Endothelial cell (in vitro differentiated cells): ENCODE measurements at places on chromosomes 1 and 21. TPM values are rescaled to one million over a fixed set of nuclear protein-coding genes. Genes with fewer than 3 reads are reported as not detected.

DNA sequence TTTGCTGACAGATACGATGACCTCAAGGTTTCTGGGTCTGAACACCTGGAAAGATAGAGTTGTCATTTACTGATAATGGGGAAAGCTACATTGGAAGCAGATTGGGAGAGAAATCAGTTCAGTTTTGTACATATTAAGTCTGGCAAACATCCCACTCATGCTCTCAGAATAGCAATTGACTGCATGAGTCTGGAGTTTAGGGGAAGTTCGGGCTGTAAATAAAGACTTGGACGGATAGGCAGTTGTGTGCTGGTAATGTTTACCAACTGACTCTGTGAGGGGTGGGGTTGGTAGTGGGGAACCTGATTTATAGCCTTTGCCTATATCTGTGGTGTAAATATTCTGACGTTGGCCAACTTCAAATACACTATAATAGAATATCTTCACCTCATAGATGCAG, 4.0 kb downstream of the H6PD start:
- no peak for DNase-seq

- DNase-seq: no peak
Observed at GRCh38 chr1:45260244-45260643, 53.8 kb upstream of the ZSWIM5 start.

GRCh38 chr1:15336866-15337265, 72.8 kb upstream of the EFHD2 start:
- no peak for DNase-seq

GRCh38 chr1:28439320-28439719, 66.5 kb upstream of the RCC1 start:
- no peak for DNase-seq

DNA sequence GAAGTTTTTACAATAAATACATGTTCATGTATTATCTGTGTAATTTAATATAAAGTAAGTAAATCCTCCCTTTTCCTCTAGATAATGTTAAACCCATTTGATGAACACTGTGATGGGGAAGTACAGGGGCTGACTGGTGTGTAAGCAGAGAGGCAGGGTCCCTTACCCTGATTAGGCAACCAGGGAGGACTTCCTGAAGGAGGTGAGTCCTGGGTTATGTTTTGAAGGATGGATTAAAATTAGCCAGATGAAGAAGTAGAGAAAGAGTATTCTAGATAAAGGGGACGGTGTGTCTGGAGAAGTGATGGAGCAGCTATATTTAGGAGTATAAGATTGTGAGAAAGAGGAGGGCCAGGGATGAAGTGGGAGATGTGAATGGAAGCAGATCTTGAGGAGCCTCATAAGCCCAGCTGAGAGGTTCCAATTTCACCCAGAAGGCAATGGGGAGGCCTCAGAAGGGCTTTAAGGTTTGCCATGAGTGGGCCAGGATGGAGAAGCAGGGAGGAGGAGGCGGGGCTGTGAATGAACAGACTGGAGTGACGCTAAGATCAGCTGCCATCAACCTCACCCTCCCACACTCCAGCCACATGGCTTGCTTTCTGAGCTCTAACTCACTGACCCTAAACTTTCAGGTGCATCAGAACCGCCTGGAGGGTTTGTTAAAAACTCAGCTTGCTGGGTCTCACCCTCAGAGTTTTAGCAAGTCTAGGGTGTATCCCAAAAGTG, 30.9 kb upstream of the ID3 start:
- no peak for DNase-seq

DNA sequence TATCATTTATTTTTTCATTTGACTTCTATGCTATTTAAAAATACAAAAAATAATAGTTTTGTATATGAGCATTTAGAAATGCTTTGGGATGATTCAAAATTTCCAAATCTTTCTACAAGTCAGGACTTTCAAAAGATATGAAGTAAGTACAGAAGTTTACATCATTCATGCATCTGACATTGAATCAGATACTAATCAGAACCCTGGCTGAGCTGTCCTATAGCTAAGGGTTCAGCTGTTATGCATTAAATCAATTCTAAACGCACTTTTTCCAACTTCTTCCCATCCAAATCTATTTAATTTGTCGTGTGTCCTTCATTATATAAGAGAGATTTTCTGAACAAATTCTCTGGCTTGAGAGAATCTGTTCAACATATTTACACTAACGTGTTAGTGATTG, 779.4 kb downstream of the LTN1 start:
- DNase-seq: no peak

DNA sequence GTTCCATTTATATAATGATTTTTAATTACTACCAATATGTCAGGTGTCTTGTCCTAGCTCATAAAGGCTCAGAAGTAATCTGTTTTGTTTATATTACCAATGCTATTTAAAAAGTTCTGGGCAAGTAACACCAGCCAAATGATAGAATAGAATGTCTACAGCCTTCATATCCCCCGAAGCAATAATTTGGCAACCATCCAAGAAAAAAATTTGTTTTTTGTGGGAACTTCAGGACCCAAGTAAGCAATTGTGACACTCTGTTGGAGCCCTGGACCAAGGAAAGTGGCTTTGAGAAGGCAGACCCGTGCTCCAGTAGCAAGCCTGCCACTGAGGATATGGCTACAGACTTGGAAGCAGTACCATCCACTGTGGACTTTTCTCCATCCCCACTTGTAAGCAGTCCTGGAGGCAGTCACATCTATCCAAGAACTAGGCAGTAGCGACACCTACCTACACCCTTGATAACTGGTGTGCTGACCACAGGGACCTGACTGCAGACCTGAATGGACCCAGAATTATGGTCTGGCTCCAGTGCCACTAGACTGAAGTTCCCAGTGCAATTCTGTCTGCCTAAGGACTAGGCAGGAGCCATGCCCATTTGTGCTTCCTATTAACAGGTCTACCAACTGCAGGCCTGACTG, 870.7 kb upstream of the ADGRL2 start:
- no peak for DNase-seq

Gene UBXN11
- total RNA-seq: 16.0 TPM

Gene CFHR4
- total RNA-seq: 0.87 TPM

Gene TFF3
- total RNA-seq: not detected

- DNase-seq: peak; percentile 88
Observed at GRCh38 chr1:109397581-109398342, at the start of gene SORT1. SORT1 (minus strand) TSS chr1:109397918; CDS start chr1:109397892, 26 bp downstream.

- DNase-seq: no peak
Observed at GRCh38 chr1:59511476-59512465, 214.9 kb downstream of the FGGY start.

DNA sequence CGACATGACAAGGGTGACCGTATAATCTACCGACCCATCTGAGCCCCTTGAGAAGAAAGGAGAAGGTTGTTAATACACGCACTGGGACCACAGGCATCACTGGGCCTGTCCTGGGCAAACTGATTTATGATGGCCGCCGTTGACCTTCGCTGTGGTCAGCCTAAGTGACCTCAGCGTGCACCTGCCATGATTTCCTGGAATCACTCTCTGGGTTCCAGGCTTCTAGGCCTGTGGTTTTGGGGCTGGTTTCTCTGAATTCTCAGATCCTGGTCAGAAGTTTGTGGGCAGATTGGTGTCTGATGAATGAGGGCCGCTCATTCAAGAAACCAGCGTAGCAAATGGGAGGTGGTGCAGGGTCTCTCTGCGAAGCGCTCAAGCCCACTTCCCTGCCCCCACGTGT, 64.0 kb downstream of the SIK1 start:
- no peak for DNase-seq

DNA sequence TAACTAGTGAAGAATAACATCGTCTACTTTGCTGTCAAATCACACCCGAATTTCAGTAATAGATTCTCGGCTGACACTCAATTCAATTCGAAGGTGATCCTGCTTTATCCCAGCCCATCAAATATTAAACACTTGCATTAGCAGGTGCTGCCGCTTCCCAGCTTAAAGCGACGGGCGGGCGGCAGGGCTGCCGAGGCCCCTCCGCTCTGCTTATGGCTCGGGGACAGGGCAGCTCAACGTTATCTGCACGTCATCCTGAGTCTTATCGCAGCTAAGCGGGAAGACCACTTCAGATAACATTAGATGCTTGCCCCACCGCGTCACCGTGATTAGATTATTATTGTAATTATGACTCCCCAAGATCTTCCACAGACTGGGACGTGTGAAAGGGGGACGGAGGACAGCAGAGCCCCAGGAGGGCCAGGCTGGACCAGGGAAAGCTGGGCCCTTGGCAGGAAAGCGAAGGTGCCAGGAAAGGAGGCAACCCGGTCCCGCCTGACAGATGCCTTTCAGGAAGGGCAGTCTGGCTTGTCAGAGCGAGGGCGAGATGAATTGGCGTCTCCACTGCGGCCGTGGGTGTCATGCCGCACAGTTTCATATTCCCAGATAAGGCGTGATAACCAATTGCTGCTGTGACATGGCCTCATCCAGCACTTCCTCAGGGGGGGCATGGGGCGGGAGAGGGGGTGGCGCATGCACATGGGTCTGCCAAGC, 37.0 kb downstream of the DMAP1 start:
- no peak for DNase-seq

- no peak for DNase-seq
Observed at GRCh38 chr1:2134266-2134620, 60.3 kb downstream of the FAAP20 start.

GRCh38 chr1:205907794-205908193, 35.5 kb downstream of the SLC26A9 start:
- DNase-seq: peak; percentile 56

DNA sequence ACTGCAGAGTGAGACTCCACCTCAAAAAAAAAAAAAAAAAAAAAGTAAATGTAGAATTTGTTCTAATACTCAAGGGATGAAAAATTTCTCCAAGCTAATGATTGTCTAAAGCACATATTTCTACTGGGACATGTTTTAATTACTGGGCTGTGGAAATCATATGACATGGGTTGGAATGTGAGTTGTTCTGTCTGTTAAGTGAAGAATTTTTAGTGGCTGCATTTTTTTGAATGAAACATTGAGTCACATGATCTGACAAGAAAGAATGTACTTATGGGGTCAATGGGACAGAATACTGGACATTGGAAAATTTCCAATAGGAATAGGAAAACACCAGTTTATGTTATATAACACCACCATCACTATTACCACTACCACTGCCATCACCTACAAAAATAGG, 123.8 kb upstream of the IVNS1ABP start:
- DNase-seq: no peak

- DNase-seq: no peak
Observed at GRCh38 chr21:14382486-14382834, 486 bp downstream of the HSPA13 start.

- no peak for DNase-seq
Observed at GRCh38 chr1:229709500-229710013, 83.5 kb downstream of the URB2 start.

DNA sequence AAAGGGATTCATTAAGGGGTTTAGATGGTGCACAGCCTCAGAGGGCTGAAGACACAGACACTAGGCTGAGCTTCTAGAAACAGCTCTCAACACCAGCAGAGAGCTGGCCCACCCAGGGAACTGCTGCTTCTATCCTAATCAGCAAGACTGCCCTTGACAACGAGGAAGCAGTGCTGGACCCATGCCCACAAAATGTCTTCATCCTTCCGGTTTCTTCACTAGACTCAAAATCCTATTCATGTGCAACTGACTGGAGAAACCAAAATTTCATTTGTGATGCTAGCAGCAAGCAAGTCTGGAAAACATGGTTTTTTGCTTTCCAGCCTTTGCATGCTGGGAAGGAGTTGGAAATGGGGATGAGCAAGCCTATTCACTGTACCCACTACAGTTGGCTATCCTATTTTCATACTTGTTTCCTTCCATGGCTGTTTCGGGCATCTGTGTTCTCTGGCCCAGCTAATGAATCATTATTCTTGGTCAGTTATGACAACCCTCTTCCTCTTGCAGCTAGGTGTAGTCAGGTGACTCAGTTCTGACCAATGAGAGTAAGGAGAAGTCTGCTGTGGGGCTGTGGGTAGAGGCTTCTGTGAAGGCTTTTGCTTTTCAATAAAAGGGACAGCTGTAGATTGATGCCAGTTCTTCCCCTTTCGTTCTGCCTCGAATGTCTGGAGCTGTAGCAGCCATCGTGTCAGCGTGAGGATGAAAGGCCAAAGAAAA, 14.6 kb upstream of the TMEM61 start:
- DNase-seq: no peak

Gene FCMR
- 8.4 TPM for total RNA-seq

GRCh38 chr1:247114351-247115140, 10.4 kb upstream of the ZNF669 start:
- DNase-seq: no peak

DNA sequence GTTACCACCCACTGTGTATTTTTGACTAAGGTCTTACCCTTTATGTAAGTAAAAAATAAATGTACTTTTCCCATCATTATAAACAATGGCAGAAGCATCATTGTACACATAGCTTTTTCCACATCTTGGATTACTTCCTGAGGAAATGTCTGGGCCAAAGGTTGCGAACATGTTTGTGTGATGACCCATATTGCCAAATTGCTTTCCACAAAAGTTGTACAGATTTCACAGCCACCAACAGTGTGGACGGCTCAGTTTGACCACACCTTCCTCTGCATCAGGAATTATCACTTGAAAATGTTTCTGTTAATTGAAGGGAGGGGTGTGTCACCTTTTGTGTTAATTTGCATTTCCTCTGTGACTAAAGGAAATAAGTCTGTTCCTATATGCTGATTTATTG, 25.7 kb downstream of the AKNAD1 start:
- no peak for DNase-seq

- peak; percentile 13 for DNase-seq
Observed at GRCh38 chr1:93758842-93759515, 77.3 kb upstream of the BCAR3 start.
